AG08396 (cell line): ENCODE measurements at places on chromosomes 4 and X.

- DNase-seq: no peak
Observed at GRCh38 chr4:20253283-20253734, 1.6 kb downstream of the SLIT2 start.

DNA sequence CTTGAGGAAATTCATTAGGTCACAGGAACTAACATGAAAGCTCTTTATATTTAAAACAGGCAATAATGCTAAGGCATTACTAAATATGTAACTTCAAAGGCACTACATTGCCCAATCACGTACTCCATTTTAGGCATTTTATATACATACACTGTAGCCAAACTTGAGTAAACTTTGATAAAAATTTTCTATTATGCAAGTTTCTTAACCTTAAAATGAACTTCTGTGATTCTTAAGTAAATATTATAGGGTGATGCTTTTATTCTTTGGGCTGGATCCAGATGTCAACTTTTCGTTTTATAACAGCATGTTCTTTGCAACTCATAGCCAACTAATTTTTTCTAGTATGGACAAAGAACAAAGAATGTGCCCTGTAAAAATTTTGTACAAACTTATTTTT, 28.3 kb upstream of the MAP9 start:
- DNase-seq: no peak

GRCh38 chr4:155411546-155411945, 34.8 kb upstream of the MAP9 start:
- no peak for DNase-seq

DNA sequence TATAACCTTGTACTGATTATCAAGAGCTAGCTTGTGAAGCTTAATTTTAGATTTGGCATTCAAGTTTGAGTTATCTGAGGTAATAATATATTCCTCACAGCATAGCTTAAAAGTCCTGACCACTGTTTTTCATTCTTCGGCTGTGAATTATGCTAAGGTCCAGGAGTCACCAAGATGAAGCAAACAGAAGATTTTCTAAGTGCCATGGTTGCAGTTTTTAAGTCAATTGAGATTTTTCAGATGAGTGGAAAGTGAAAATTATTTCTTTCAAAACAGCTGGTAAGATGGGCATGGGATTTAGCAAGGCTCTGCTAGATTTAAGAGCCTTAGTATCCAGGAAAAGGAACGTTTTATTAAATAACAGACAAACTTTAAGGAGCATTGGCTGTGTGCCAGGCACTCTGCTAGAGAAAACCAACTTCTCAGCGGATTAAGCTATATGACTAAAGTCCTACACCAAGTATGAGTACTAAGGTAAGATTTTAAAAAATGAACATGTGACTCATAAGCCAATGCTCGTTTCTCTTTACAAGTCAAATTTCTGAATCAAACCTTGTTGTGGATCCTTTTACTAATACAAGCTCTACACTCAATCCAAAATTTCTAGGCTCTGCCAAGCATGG, 149.9 kb upstream of the IL15 start:
- DNase-seq: peak; percentile 15

- DNase-seq: no peak
Observed at GRCh38 chr4:115274545-115274944, 161.1 kb upstream of the NDST4 start.

- DNase-seq: no peak
Observed at GRCh38 chr4:107809210-107809609, 15.5 kb upstream of the SGMS2 start.

DNA sequence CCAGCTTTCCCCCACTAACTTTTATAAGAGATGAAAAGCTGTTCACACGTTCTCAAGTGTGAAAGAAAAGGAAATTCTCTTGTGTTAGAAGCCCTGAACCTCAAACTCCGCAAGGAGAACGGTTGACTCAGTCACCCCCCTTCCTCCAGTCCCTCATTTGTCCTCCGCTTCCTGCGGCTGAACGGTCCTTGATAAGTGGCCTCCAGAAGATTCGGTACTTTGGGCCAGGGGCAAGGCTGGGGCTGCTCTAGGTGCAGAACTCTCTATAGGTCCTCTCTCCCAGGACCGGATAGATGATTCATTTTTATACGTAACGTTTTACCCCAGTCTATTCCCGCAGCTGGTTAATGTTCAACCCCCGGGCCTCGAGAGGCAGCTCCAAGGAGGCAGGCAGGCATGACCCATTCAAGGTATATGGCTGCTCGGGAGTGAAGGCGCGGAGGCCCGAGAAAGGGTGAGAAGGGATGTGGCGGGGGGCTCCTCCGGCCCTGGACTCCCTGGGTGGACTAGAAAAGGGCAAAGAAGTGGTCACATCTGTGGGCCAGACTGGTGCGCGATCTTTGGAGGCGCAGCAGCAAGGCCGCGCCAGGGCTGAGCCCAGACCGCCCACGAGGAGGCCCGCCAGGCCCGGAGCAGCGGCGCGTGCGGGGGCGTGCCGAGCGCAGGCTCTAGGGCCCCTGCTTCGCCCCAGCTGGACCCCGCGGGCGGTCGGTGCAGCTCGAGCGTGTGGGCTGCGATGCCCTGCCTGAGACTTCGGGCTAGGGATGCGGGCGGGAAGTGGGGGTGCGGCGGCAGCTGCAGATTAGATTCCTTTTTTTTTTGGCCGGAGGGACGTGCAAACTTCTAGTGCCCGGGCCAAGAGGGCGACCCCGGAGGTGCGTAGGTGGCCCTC, 11.7 kb downstream of the PITX2 start:
- DNase-seq: no peak

DNA sequence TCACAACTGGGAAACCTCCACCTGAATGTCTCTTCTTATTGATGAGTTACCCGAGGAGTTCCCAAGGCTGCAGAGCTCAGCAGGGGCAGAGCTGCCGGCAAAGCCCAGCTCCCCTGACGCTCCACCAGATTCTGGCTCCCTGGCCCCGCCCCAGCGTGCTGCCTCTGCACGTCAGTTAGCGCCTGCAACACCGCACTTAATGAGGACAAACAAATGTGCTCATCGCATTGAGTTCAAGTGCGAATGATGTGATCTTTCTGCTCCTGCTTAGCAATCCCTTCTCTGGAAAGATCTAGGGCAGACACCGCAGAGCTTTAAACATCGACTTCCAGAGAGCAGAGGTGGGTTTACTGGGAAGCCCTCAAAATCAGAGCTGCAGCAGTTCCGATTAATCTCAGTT, 55.5 kb upstream of the FBXW7 start:
- DNase-seq: peak; percentile 21

- DNase-seq: no peak
Observed at GRCh38 chr4:3075652-3075981, 1.1 kb downstream of the HTT start.

- DNase-seq: peak; percentile 39
Observed at GRCh38 chr4:77819404-77819842, 255 bp upstream of the CNOT6L start.

DNA sequence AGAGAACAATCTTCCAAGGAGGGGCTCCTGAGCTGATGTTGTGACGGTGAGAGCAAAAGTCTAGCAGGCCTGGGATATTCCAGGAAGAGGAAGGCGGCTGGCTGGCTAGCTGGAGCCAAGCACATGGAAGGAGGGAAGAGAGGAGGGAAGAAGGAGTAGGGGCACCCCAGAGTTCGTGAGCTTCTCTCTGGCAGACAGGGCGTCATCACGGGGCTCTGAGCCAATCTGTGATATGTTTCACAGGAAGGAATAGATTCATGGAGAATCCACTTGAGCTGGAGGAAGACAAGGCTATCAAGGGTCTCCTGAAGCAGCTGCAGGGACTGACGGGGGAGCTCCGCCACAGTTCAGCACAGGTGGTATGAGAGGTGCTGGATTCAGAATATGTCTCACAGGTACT, 73.6 kb downstream of the DHRSX start:
- no peak for DNase-seq

GRCh38 chr4:23305026-23305425, 584.8 kb downstream of the PPARGC1A start:
- DNase-seq: no peak

DNA sequence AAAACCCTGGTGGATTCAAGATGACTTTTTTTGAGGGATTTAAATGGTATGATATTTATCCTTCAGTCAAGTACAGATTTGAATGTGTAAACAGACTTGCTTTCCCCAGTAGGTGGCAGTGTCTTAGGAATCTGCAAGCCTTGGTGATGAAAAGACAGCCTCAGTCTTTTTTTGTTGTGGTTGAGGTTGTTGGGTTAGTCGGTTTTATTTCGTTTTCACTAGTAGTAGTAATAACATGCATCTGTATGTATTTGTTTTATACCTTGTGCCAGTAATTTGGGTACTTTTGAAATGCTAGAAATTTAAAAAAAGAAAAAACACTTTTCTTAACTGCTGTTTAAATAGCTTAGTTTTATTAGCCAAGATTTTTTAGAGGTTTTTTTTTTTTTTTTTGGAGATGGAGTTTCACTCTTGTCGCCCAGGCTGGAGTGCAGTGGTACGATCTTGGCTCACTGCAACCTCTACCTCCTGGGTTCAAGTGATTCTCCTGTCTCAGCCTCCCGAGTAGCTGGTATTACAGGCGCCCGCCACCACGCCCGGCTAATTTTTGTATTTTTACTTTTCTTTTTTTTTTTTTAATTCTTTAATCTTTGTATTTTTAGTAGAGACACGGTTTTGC, 39.2 kb downstream of the COPS4 start:
- DNase-seq: peak; percentile 59

DNA sequence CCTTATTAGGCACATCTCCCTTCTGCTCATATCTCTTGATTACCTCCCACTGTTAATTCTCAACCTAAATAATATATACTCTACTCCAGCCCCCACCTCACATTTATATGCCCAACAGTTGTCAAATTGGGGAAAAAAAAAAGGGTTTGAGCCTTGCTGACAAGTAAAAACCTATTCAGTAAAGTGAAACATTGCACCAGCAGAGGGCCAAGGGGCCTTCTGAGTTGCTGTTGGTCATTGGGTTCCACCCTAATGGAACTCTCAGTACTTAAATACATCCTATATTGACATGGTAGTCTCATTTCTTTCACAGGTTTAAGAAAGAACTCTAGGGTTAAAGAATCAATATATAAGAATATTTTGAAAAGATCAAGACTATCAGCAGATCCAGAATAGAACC, 362.2 kb downstream of the SMARCA1 start:
- DNase-seq: no peak

GRCh38 chrX:3669841-3670475, 43.5 kb downstream of the PRKX start:
- no peak for DNase-seq

- no peak for DNase-seq
Observed at GRCh38 chrX:45003085-45003484, 130.1 kb downstream of the KDM6A start.

- no peak for DNase-seq
Observed at GRCh38 chr4:75087416-75087815, 154.5 kb downstream of the PARM1 start.

DNA sequence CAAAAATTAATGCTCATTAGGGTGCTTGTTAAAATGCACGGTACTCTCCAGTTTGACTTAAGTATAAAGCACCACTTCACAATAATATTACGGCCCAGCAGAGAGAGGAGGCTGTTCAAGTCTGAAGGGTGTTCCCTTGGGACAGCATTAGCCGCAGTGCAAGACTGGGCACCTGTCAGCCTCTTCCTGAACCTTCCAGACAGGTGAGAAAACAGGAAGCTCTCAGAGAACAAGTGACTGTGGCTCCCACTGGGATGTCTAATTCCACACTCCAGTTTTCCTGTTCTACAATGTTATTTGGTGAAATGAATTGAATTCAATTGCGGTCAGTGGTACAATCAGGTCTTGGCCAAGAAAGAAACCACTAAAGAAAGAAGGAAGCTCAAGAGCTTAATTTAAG, 414.4 kb downstream of the SMARCA1 start:
- DNase-seq: no peak

GRCh38 chrX:147183161-147183560, 368.6 kb upstream of the CXorf51A start:
- no peak for DNase-seq

DNA sequence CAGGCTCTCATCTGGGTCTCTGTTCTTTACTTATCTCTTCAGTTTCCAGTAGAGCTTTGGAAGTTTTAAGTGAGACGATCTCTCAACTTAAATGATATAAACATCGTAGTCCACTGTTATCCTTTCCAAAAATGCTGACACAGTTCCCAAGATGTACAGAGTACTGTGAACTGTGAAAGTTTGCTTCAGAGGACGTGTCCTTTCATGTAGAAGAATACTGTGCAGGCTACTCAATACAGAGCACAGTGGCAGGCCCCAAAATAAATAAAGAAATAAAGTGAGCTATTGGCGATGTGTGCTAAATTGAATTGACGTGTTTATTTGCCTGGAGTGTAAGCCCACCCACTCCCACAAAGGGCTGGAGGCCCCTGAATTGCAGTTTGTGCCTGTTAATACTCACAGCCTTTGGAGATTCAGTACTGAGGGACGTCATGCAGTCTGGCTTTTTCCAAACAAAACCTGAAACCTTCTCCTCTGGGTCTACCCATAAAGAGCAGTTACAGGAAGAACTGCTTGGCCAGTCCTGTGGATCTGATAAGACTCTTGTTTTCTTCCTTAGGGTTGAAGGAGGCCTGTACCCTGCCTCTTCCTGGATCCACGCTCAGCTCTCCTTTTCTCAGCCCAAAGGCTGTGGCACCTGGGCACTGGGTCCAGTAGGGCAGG, 66.1 kb downstream of the SOWAHB start:
- no peak for DNase-seq

DNA sequence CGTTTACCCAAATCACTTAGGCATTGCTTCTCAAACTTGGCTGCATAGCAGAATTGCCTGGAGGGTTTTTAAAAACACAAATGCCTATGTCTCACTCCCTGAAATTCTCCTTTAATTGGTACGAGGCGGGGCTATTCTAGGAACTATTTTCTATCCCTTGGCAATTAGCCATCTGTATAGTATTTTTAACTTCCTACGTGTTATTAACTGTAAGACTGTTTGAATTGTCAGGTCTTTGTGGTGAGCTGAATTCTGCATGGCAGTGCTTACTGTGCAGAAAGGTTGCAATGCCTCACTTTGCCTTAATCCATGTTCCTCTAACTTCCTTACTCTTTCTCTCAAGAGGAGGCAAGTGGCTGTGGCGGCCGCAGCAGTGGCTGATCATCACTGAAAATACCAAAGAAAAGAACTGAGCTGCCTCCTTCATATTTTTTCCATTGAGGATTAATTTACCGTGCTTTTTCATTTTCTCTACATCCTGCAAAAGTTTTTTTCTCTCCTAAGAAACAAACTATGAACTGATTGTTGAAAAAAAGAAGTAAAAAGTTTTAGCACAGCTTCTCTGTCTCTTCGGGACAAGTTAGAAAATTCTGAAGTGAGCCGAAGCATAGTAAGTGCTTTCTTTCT, at the start of gene SHROOM3:
Gene SHROOM3 (plus strand): TSS at position 329 of the 627 bp plus-strand sequence. CDS start 824 bp downstream, outside the sequence.
- DNase-seq: no peak

GRCh38 chr4:6724421-6725111, 8.6 kb downstream of the BLOC1S4 start:
- DNase-seq: no peak

DNA sequence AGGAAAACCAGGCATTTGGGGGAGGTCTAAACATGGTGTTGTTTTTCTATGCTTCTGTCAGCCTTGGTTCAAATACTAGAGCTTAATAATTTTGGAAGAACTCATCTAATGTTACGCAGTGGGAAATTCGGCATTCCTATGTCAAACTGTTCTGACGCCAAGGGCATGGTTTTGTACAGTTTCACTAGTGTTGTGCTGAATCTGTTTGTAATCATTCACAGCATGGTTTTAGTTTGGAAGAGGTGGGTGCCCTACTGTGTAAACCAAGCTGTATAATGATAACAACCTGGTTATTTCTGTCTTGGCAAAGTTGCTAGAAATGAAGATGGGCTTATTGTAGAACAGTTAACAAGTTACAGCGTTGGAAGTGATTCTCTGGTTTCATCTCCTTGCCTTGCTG, 5.2 kb downstream of the DDX3X start:
- DNase-seq: no peak

- no peak for DNase-seq
Observed at GRCh38 chr4:23782778-23783437, 106.9 kb downstream of the PPARGC1A start.
